ENCODE measurements at places on chromosomes 4 and X. TPM values are rescaled to one million over a fixed set of nuclear protein-coding genes. Genes with fewer than 3 reads are reported as not detected.

DNA sequence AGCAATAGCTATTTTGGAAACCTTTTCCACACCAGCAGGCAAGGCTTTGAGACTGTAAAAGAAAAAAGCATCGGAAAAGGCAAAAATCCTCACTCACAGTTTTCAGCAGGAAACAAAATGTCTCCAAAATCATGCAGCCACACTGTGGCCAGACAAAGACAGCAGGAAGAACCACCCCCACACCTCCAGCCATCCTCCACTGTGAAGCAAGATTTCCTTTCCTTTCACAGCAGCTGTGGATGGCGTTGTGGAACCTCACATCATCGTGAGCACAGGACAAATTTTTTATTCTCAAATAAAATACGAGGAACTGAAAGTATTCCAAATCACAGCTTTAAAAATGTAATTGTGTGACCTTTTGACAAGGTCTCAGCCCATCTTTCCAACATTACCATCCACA lies 351.7 kb upstream of the NOCT start:
- DNase-seq, result no peak

Gene ADGRG4
- 0.09 TPM for total RNA-seq

DNA sequence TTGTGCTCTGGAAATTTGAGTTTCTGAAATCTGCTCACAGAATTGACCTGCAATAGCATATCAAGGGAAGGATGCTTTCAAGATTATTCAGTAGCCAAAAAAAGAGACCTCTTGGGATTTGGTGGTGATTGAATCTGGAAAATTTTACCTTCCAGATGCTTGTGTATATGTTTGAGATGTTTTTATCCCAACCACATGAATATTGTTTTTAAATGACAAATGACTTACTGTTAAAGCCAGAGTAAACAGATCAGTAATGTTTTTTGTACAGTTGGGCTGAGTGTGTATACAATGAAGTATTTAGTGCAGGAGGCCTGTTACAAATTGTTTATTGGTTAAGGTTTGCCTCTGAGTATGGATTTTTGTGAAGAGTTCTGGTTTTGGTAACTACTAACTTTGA lies 126.5 kb downstream of the CBR4 start:
- DNase-seq, result no peak

GRCh38 chrX:115940888-115941332 lies 229.6 kb upstream of the AGTR2 start:
- DNase-seq, result no peak

- no peak for DNase-seq
Measured at GRCh38 chrX:108163333-108164082, 71.9 kb downstream of the ATG4A start.

Gene ANXA10
- not detected for total RNA-seq

Gene MID1
- total RNA-seq, result 2.6 TPM

GRCh38 chr4:81352446-81352835 lies 119.3 kb downstream of the RASGEF1B start:
- no peak for DNase-seq

DNA sequence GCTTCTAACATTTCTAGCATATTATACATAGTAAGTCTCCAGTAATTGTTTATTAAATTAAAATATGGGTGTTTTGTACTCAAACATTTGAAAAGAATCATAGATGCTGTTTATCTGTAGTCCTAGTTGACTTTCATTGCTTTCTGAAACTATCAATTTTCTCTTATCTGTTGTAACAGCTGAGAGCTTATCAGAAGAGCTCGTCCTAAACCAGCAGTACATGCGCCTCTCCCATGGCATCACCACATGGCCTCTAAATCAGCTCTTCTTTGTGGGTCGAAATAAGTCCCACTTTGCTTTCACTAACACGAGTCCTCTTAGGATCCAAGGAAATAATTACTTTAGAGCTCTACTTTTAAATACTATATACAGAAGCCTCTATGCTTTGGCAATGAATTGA lies 55.1 kb downstream of the PPP3CA start:
- no peak for DNase-seq

Gene TNIP3
- total RNA-seq, result 2.4 TPM

DNA sequence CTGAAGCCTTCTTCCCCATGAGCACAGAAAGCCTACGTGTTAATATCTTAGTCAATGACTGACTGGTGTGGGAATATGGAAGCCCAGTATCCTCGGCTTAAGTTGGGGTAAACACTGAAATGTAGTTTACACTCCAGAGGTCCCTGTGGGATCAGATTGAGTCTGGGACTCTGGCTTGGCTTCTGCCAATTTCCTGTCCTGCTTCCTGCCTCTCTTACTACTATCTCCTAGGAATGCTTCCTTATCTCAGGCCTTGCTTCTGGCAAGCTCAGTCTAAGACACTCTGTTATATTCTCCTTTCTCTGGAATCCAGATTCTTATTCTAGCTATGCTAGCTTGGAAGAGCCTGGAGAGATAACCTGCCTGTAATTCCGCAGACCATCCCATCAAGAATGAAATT lies 174.0 kb upstream of the LDB2 start:
- no peak for DNase-seq

Gene ADH7
- total RNA-seq, result not detected

GRCh38 chr4:73037057-73037456 lies 32.5 kb downstream of the COX18 start:
- no peak for DNase-seq

Gene SPACA5
- total RNA-seq, result not detected

DNA sequence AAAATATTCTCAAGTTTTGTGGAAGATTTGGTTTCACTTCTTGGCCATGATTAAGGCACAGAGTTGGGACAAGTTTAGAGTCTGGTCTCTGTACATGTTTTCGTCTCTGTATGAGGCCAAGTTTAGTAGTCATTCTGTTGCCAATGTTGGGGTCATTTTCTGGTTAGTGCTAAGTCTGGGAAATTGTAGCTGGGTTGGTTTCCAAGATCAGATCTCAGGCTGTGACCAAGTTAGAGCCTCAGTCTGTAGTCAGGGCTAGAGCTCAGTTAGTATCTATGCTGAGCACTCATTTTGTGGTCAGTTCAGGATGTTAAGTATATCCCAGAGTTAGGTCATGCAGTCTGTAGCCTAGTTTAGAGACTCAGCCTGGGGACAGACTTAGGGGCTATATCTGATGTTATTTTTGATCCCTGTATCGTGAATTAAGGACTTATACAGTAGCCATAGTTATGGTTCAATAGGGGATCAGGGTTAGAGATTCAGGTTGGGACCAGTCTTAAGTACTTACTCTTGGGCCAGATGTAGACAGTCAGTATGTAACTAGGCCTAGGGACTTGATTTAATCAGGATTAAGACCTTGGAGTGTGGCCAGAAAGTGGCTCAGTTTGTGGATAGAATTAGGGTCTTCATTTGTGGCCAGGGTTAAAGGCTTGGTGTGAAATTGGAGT lies 6.6 kb upstream of the ENOX2 start:
- no peak for DNase-seq

- DNase-seq, result no peak
Measured at GRCh38 chrX:27890611-27891010, 82.8 kb downstream of the MAGEB10 start.

DNA sequence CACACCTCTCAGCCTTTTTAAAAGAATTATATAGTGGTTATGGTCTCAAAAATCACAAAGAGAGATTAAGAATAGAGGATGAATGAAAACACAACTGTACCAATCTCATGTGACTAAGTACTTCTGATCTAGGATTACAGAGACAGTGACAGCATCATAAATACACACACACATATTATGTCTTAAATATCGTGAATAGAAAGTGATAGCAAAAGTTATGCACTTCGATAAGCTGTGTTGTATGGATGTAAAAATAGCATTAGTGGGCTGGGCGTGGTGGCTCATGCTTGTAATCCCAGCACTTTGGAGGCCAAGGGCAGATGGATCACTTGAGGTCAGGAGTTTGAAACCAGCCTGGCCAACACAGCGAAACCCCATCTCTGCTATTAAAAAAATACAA lies 25.0 kb downstream of the GYPA start:
- no peak for DNase-seq

GRCh38 chr4:183618681-183619080 lies 40.3 kb downstream of the RWDD4 start:
- DNase-seq, result no peak

DNA sequence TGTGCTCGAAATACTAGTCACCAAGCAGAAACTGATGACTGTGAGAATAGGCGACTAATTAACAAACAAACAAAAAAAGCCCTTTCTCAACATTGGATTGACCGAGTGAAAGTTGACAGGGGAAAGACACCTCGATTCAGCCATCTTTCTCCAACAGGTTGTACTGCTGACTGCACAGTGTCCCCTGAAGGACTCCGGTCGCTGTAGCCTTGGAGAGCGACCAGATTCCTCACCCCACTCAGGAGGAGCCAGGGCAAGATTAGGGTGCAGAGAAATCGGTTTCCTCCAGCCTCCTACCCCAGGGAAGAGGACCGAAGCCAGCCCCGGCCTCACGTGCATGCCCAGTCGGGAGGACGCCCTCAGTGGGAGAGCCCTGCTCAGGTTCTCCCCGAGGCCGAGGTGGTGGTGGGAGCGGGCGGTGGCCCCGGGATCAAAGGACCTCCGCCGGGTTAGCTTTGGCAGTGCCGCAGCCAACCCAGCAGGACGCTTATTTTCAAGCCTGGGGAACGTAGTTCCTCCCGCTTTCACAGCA lies 1.1 kb upstream of the RAP1GDS1 start:
- no peak for DNase-seq

GRCh38 chrX:150934453-150934852 lies 36.0 kb upstream of the CD99L2 start:
- no peak for DNase-seq

GRCh38 chr4:112144546-112145325 lies 518 bp upstream of the FAM241A start:
- peak; percentile 82 for DNase-seq

Gene LRIT3
- total RNA-seq, result 0.17 TPM

Gene DMRTC1
- not detected for total RNA-seq

- no peak for DNase-seq
Measured at GRCh38 chr4:113869743-113870375, 108.3 kb upstream of the CAMK2D start.

Gene NXF3
- total RNA-seq, result 0.67 TPM

GRCh38 chrX:17242470-17242869 lies 132.5 kb upstream of the NHS start:
- DNase-seq, result no peak

Gene PAGE2
- total RNA-seq, result not detected

DNA sequence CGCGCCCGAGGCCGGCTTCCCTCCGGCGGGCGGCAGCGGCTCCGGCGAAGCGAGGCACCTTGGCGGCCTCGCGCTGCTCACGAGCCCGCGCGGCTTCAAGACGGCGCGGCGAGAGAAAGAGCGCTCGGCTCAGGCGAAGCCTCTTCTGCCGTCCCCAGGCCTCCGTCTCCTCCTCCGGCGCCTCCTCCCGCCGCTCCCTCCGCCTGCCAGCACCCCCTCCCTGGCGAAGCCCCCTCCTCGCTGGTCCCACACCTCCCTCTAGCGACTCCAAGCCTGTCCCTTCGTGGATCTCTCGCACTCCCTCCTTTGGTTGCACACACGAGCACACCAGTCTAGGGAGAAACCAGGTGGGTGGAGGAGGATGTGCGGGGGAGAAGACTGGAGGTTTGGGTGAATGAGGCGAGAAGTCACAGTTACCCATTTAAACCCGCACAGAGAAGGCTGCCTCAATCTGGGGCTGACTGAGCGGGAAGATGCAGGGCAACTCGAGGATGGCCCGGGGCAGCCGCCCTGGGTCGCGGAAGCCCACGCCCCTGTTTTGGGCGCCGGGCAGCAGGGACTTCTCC lies at the start of gene CAMK2D:
CAMK2D (minus strand) TSS at position 119 of the 566 bp plus-strand sequence. CDS start 670 bp downstream, outside the sequence.
- peak; percentile 95 for DNase-seq

Gene DGKK
- 0.07 TPM for total RNA-seq

DNA sequence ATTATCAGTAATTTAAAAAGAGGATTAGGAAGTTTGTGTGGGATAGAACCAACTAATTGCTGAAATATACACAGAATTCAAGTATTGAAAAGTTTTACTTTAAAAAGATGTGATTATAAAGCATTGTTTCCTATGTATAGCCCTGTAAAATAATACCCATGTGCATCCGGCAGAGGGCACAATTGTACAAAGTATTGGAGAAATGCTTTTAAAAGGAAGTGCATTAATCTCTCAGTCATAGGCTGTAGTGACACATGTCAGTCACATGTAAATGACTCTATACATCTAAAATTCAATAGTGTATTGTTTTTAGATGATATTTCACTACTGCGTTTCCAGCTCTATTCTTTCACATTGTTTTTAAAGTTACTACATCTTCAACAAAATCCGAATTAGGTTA lies 9.7 kb upstream of the GEMIN8 start:
- DNase-seq, result no peak

DNA sequence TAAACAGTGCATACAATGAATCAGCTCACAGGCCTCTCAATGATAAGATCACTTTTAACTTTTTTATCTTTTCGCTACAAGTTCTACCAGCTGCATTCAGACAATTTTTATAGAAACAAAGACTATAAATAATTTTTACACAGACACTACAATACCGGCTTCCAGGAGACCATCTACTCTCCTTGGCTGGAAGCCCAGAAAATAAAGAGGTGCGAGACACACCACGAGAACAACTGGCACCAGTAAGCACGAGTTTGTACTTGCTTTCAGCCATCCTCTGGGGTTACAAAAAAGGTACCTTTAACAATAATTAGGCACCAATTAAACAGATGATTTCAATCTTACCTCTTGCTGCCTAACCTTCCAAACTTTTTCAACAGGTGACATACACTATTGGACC lies 11.2 kb upstream of the PRDX4 start:
- no peak for DNase-seq

Gene GAGE12J
- total RNA-seq, result not detected

GRCh38 chr4:131063878-131064277 lies 1967.9 kb downstream of the C4orf33 start:
- no peak for DNase-seq

GRCh38 chrX:71393919-71394318 lies 27.8 kb downstream of the TAF1 start:
- DNase-seq, result no peak

GRCh38 chrX:19541931-19542330 lies 26.6 kb upstream of the MAP3K15 start:
- no peak for DNase-seq

- no peak for DNase-seq
Measured at GRCh38 chr4:95294321-95294720, 254.5 kb downstream of the UNC5C start.

DNA sequence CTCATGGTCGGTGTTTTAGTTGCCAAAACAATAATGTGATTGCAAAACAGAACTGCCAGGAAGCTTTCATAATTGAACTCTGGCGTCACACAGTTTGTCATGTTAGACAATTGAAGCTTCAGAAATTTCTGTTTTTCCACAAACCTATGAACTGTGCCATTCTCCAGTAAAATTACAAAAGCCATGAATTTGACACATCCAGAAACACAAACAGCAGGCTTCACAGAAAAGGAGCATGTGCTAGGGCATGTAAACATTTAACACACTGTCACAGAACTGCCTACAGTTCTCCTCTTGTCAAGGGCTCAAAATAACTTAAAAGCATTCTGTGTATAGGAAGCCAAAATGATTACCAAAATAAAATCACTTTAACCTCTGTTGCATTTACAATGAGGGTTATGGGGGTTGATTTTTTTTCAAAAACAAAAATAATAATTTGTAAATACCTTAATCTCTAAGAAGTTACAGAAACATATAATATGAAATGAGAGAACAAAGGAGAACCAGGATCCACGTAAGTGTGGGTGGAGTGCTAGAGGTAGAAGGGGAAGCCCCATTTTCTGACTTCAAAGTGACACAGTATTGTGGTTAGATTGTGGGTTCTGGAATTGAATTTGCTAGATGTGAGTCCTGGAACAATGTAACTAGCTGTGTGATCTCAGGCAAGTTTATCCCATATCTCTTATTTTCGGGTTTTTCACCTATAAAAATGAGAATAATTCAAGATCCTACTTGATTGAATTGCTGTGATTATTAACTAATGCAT lies 295.0 kb downstream of the CENPC start:
- DNase-seq, result no peak

Gene BEX1
- 0.85 TPM for total RNA-seq

- no peak for DNase-seq
Measured at GRCh38 chr4:67546004-67546356, 677 bp upstream of the CENPC start.

Data from spleen (tissue), 13 donors.